ENCODE measurements at places on chromosomes 13 and 19.

GRCh38 chr19:2291185-2291751 lies 9.3 kb upstream of the PEAK3 start:
- DNase-seq, result no peak

DNA sequence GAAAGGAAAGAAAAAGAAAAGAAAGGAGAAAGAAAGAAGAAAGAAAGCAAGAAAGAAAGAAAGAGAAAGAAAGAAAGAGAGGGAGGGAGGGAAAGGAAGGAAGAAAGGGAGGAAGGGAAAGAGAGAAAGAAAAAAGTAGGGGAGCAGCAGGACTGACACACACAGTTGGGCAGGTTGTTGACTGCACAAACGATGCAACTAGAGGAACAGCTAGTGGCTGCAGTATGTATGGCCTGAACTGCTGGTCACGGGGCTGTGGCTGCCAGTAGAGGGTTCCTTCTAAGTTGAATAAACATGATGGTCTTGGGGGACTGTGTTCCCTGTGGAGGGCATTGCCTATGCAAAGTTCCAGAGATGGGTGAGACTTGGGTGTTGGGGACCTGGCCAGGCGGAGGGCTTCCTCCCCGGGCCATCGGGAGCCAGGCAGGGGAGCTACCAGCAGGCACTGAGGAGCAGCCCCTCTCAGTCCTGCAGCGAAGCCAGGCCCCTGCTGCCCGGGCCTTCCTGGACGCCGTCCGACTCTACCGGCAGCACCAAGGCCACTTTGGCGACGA lies 16.7 kb upstream of the COLGALT1 start:
- no peak for DNase-seq

- no peak for DNase-seq
Observed at GRCh38 chr13:105177265-105177900, 1358.1 kb downstream of the EFNB2 start.

DNA sequence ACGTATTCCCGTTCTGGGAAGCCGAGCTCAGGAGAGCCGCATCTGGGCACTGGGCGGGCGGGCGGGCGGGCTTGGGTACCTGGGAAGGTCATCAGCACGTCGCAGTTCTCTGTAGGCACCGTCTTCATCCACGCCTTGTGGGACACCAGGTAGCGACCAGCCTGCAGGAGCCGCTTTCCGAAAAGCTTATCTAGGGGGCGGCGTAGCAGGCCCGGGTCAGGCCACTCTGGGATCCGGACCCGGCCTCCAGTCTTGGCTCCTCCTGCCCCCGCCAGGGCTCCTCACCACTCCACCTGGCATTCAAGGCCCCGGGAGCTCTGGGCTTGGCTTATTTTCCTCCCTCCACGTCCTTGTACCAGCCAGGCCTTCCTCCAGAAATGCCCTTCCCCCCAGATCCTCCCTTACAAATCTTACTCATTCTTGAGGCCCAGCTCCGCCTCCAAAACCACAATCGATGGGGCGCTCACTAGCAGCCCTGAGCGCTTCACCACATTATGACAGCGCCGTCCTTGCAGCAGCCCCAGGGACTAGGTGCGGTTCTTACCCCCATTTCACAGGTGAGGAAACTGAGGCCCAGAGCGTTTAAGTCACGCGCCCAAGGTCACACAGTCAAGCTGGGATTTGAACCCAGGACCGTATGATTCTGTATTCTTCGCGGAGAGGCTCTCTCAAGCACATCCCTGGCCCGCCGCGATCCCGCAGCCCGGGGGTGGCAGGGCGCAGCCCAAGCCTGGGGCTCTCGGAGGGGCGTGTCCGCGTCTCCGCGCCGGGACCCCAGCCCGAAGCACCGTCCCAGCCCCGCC lies 843 bp downstream of the ANO8 start:
- DNase-seq, result no peak

GRCh38 chr19:51256155-51256625 lies 5.3 kb downstream of the SIGLECL1 start:
- DNase-seq, result no peak

DNA sequence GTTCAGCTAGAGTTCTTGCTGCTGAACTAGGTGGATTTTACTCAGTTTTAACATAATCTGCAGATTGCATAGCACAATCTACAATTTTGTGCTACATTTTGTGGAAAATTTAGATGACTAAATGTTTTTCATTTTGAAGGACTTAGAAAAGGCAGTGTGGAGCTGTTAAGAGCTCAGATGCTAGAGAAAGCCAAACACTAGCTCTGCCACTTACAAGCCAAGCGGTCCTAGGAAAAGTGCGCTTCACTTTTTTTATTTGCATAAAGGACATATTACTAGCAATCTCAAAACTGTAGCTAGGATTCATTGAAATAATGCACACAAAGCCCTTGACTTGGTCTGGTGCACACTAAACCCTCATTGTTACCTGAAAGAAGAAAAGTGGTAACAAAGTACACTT lies 8.1 kb upstream of the CSNK1A1L start:
- no peak for DNase-seq

DNA sequence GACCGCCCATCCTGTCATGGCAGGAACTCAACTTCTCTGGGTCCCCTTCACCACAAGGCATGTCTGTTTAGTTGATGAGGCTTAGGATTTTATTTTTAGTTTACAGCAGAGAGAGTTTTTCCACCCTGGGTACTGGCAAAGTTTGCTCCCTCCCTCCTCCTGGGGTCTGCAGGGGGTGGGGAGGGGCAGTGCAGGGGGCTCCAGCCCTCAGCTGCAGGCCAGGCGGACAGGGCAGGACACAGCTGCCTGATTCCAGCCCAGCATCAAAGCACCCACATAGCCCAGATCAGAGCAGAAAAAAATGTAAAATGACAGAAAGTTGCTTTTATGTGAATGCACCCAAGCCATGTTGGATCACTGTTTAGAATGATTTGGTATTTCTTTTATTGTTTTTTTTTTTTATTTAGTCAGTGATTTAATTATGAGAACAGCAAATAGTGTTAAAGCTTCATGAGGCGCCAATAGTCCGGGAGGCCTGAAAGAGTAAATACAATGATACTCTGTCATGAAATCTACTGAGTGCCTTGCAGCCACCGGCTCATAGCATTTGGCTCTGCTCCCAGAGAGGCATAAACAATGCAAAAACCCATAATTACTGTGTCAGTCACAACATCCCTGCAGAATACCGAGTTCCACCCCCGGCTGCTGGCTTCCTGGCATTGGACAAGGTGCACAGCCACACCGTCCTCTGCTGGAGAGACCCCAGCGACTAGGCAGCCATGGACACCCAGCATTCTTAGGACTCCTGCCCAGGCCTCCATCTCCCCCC lies 923.5 kb downstream of the UQCRFS1 start:
- peak; percentile 51 for DNase-seq

- peak; percentile 14 for DNase-seq
Observed at GRCh38 chr13:37870895-37871550, 1.5 kb upstream of the TRPC4 start.

DNA sequence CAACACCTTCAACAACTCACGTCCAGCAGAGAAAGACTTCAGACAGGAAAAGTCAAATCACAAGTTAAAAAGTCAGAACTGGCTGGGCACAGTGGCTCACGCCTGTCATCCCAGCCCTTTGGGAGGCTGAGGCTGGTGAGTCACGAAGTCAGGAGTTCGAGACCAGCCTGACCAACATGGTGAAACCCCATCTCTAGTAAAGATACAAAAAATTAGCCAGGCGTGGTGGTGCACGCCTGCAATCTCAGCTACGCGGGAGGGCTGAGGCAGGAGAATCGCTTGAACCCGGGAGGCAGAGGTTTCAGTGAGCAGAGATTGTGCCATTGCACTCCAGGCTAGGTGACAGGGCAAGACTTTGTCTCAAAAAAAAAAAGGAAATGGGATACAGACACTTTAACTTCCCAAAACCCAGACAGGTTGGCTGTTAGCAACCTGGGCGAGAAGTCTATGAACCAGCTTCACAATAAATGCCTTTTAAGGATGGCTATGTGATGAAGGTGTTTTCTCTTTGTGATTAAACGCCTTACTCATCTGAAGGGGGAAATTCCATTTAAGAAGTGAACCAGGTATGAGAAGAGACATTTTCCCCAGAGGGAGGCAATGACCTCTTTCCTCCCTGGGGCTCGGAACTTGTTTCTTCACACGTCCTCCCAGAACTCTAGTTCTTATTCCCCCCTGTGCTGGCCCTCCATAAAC lies 80.4 kb downstream of the INSR start:
- DNase-seq, result no peak

DNA sequence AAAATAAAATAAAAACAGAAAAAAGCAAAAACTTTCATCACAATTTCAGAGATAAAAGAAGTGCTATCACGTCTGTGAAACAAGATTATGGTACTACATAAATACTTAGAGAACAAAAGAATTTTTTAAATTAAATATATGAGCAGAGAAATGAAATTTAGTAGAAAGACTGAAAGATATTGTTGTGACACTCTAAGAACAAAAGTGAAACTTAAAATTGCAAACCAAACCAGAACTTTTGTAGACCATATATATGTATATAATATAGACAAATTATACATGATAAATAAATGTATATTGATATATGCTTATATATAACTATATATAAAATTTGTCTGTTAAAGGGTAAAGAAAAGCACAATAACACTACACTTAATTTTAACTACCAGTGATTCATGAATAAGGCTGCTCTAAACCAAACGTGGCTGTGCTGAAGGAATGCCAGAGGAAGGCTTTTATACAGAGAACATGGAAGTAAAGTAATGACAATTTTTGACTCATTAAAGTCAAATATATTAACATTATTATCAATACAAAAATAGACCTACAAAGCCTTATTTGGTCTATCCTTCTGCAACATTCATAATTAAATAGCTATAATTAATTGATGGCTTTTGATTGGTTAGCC lies 1516.7 kb upstream of the PCDH20 start:
- no peak for DNase-seq

DNA sequence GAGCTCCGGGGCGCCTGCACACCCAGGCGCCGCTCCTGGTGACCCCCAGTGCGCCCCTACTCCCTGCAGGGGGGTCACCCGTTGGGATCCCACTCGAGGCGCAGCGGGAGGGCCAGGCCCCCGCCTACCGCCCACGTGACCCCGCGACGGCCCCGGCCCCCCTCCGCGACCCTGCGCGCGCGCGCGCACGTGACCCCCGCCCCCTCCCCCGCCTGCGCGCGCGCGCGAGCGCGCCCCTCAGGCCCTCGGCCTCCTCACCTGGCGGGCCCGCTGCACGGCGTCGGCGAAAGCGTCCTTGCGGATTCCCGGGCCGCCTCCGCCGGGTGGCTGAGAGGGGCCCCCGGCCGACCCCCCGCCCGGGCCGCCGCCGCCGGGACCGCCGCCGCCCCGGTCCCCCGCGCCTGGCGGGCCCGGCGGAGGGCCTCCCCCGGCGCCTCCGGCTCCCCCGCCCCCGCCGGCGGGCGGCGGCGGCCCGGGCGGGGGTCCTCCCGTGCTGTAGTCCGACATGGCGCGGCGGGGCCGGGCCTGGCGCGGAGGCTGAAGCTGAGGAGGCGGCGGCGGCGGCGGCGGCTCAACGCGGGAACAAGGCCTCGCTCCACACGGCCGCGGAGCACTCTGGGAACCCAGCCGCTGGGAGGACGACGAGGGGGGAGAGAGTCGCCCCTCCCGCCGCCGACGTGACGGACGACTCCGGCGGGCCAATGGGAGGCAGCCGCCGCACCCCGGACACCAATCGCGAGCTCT lies at the start of gene KHSRP:
KHSRP (minus strand) TSS at position 617 of the 744 bp plus-strand sequence; CDS start at position 507, 110 bp downstream.
- DNase-seq, result no peak

DNA sequence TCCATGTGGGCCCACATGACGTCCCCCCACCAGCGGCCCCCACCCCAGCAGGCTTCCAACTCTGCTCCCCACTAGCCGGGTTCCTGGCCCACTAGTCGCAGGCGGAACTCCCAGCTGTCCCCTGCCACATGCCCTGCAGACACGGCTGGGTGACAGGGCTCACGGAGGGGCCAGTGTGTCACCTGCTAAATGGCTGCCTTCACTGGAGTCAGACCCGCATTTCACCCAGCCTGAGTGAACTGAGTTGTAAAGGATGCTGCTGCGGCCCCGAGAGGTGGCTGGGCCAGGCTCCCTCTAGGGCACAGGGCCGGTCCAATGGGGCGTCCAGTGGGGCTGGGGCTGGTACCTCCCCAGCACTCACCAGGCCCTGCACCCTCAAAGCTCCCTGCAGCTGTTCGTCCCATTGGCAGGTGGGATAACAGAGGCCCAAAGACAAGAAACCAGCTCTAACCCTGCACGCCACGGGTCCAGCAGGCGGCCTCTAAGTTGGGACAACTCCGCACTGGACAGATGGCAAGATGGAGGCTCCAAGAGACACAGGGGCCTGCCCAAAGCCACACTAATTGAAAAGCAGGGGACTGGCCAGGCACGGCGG lies 3.2 kb downstream of the LMNB2 start:
- DNase-seq, result no peak

- no peak for DNase-seq
Observed at GRCh38 chr13:107832500-107833100, 382.7 kb downstream of the LIG4 start.

DNA sequence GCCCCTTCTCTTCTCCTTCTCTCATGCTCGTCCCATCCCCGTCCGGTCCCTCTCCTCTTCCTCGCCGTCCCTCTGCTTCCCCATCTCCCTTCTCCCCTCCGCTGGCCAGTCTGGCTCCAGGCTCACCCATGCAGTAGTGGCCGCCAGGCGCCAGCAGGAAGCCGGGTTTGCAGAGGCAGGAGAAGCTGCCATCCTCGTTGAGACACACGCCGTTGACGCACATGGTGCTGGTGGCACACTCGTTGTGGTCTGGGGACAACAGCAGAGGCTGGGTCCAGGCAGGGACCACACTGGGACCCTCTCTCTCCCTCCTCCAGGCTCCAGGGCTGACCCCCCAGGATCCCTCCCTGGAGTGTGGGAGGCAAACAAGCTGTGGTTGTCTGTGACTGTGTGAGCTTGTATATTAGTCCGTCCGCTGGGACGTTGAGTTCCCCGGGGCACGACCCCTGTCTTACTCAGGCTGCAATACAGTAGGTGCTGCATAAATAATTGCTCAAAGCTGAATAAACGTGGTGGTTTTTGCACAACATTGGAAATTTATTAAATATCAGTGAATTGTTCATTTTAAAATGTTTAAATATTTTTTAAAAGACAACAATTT lies 16.4 kb downstream of the FBN3 start:
- DNase-seq, result no peak

GRCh38 chr19:1109032-1109551 lies 5.3 kb downstream of the GPX4 start:
- DNase-seq, result no peak

DNA sequence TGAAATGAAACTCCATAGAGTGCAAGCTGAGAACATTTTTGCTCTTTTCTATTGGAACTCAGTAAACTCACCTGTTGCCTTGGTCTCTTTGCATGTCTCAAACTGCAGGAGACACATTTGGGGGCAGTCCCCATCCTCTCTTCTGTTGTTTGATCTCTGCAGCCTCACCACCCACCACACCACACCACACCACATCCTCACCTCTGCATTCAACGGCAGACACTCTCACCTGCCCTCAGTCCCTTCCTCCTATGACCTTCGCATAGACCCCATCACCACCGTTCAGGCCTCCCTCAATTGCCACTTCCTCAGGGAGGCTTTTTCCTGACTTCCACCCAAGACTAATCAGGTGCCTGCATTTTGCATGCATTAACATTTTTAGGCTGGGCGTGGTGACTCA lies 14.4 kb upstream of the TPM4 start:
- DNase-seq, result no peak
